ENCODE measurements at places on chromosomes 3 and 15.
A peak's percentile ranks its signal among the peaks of the same experiment; 100 is the strongest.

DNA sequence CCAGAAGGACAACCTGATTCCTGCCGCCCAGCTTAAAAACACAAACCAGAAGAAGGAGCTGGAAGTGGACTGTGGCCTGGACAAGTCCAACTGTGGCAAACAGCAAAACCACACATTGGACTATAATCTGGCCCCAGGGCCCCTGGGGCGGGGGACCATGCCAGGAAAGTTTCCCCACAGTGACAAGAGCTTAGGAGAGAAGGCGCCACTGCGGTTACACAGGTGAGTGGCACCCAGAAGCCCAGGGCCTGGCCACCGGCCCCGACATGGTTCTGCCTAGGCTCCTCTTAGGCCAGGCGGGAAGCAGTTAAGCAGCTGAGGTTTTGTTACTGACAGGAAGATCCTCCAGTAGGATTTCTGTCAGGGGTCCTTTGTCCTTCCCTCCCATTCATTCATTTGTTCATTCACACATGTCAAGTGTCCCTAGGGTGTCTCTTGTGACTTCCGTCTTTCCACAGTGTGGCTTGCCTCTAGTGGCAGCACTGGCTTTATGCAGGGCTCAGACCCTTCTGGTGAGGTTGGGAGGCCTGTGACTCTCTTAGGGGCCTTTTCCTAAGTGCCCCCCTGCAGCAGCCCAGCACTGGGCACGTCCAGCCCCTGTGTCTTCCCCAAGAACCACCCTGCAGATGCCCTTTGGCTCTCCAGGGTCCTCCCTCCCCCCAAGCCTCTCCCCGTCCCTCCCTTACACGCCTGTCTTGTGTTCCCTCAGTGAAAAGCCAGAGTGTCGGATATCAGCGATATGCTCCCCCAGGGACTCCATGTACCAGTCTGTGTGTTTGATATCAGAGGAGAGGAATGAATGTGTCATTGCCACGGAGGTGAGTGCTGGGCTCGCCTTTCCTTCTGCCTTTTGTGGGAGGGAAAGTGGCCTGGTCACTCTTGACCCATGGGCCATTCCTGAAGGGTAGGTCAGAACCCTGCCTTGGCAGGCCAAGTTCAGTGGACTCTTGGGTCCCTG is 7.8 kb downstream of the DLL4 start:
- no peak for DNase-seq

GRCh38 chr3:42476225-42477125 is 26.0 kb upstream of the VIPR1 start:
- peak; percentile 49 for DNase-seq

DNA sequence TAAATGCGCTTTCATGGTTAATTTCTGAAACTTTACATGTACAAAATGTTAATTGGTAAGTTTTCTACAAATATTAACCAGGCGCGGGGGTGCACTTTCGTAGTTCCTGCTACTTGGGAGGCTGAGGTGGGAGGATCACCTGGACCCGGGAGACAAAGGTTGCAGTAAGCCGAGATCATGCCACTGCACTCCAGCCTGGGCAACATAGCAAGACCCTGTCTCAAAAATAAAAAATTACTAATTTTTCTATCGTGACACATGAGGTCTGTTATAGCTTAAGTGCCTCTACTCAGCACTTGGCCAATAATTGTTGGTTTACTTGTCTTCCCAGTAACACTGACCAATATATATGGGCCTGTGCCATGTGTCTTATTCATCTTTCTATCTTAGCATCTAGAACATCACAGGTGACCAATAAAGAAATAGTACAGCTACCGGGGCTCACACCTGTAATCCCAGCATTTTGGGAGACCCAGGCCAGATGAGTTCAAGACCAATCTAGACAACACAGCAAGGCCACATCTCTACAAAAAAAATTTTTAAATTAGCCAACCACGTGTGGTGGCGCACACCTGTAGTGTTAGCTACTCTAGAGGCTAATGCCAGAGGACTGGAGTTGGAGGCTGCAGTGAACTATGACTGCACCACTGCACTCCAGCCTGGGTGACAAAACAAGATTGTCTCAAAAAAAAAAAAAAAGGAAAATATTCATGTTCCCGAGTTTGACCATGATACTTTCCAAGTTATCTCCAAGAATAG is 6.1 kb downstream of the MSL2 start:
- DNase-seq: no peak

DNA sequence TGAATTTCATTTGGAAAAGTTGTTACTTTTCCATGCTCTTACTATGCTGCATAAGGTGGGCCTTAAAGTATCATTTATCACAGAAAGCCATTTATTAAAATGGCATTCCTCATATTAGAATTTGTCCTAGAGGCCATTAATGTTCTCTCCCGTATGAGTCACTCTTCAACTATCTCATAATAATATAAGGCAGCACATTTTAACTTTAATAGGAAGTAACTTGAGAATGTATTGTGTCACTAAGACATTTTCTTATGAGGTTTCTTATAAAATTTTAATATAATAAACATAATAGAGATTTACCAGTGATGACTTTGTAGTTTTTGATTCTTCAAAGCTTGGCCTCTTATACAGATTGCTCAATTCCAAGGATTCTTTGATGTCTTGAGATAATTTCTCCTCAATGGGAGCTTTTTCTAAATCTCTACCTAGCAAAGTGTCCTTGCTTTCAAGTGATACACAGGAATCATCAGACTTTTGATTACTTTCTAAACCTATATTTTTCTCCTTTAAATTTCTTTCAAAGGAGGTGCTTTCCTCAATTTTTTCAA is 74.7 kb downstream of the ZBBX start:
- no peak for DNase-seq

GRCh38 chr3:142273501-142273900 is 48.1 kb upstream of the GK5 start:
- no peak for DNase-seq
